Stimulated activated CD4-positive, alpha-beta T cell treated with anti-CD3 and anti-CD28 coated beads, Interleukin-12 subunit alpha, Interleukin-12 subunit beta, amount 100 ng/mL, for 48 hours (primary cell): ENCODE measurements at places on chromosomes 13 and 19.

- no peak for DNase-seq
Observed at GRCh38 chr19:39080431-39080830, 3.7 kb upstream of the ACP7 start.

GRCh38 chr13:110521946-110522345 is 39.6 kb downstream of the RAB20 start:
- no peak for DNase-seq

DNA sequence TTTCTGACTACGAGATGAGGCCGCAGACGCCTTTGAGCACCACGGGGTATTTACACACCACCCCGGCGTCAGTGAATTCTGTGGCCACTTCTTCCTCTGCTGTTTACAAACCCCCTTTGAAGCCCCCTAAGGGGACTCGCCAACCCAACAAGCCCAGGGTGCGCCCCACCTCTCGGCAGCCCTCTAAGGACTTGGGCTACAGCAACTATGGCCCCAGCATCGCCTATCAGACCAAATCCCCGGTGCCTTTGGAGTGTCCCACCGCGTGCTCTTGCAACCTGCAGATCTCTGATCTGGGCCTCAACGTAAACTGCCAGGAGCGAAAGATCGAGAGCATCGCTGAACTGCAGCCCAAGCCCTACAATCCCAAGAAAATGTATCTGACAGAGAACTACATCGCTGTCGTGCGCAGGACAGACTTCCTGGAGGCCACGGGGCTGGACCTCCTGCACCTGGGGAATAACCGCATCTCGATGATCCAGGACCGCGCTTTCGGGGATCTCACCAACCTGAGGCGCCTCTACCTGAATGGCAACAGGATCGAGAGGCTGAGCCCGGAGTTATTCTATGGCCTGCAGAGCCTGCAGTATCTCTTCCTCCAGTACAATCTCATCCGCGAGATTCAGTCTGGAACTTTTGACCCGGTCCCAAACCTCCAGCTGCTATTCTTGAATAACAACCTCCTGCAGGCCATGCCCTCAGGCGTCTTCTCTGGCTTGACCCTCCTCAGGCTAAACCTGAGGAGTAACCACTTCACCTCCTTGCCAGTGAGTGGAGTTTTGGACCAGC is 5.3 kb downstream of the SLITRK5 start:
- DNase-seq, result no peak

GRCh38 chr13:89925107-89925506 is 1422.4 kb upstream of the MIR17HG start:
- DNase-seq, result no peak

GRCh38 chr19:1906985-1907562 is 1.9 kb downstream of the ADAT3 start:
- DNase-seq, result no peak

GRCh38 chr13:67221630-67222226 is 8.4 kb downstream of the PCDH9 start:
- no peak for DNase-seq

DNA sequence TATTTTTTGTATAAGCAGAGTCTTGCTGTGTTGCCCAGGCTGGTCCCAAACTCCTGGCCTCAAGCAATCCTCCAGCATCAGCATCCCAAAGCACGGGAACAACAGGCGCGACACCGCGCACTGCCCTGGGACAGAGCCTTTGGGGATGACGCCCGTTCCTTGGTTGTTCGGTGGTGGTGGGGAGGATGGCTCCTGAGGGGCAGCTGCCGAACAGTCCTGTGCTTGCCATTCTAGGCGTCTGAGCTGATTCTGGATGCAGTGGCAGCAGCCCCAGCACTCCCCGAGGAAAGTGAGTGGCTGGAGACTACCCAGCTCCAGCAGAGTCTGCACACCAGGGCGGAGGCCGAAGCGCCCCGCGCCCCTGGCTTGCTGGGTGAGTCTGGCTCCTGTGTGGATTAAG is 6.8 kb upstream of the ZNF135 start:
- no peak for DNase-seq

DNA sequence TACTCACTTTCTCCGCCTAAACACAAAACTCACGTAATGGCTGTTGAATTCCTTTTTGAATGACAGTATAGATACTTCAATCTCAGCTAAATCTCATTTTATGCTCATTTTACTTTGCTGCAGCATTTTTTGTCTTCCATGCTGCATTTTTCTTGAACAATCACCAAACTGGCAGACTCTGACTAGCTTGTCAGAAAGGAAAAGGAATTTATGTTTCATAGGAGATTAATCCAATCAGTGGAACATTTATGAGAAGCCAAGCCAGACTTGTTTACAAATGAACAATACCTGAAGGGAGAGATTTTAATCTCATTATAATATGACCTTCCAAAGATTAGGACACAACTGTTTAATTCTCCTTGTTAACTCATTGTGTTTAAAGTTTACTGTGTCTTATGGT is 1044.3 kb downstream of the DIAPH3 start:
- no peak for DNase-seq

- no peak for DNase-seq
Observed at GRCh38 chr13:91085127-91085526, 262.4 kb upstream of the MIR17HG start.

DNA sequence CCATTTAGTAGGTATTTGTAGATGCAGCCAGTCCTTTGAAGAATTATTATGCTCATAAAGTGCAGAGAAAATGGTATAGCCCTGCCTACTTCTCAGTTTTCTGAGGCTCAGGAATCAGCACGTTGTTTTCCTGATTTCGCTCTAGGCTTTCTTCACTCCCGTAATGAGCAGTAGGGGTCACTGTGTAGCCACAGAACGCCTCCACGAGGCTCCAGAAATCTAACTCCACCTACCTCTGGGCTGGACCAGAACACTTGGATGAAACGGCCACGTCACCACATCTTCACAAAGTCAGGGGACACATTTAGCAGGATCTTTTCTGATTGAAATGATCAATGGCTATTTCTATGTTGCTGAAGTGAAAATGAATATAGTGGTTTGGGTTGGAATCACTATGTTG is 49.8 kb upstream of the GTF3A start:
- DNase-seq, result peak; percentile 39

DNA sequence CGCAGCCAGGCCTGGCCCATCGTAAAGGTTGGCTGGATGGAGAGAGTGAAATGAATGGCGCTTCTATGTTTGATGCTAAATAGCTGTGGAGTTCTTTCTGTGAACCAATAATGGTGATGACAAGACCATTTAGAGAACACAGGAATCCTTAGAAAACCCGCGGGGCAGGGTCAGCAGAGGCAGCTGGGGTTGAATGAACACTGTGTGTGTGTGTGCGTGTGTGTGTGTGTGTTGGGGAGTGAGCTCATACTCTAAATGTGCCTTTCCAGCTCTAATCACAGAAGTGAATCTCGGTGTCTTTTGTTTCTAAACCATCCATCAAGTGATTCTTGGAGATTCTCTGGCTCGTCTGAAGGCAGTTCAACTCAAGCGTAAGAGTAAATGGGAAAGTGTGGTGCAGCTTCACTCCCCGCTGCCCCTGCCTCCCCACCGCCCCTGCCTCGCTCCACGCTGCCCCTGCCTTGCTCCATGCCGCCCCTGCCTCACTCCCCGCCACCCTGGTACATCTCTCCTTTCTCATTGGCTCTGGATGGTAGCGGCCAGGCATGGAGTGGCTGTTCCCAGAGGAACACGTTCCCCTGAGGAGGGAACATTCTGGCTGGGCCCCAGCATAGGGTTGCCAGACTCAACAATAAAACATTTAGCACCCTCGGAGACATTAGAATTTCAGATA is 21.2 kb downstream of the TMPRSS9 start:
- DNase-seq, result no peak

GRCh38 chr13:97258801-97259200 is 36.7 kb downstream of the MBNL2 start:
- DNase-seq, result no peak

- DNase-seq, result no peak
Observed at GRCh38 chr13:58343076-58343475, 711.5 kb downstream of the PCDH17 start.

DNA sequence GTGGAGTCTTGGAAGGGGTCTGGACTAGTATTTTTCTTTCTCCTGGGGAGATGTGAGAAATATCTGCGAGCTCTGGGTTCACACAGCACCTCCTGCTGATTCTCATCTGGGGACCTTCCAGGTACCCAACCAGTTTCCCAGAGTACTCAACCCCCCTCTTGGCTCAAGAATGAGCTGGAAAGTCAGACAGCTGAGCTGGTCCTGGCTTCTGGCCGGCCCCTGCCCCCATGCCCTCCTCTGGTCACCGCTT is 2.2 kb upstream of the PDE4A start:
- no peak for DNase-seq

DNA sequence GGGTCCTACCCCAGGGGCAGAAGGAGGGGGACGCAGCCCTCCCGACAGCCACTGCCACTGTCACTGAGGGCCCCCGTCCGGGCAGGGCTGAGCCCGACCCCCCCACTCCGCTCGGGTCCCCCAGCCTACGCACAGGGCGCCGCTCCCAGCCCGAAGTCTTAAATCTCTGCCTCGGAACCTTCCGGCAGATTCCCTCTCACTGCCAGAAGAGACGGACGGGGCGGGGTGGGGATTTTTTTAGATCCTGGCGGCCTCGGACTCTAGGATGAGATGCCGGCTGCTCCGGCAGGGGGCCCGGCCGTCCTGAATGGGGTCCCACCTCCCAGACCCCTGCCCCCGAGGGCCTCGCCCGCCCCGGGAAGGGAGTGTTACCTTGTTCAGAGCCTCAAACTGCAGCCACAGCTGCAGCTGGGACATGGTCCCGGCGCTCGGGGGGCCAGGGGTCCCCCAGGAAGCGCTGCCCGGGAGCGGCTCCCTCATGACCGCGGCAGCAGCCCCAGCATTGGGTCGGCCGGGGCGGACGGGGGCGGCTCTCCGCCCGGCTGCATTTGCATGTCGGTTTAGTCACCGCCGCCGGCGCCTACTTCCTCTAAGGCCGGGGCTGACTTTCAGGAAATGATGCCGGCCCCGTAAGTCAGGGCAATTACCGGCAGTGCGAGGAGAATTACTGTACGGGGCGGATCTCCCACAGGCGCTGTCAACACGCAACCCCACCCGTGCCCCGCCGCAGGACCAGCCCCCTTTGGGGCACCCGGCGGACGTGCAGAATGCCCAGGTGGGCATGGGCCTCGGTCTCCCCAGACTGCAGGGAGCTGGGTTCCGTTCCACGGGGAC is 28.1 kb downstream of the GPX4 start:
- DNase-seq, result peak; percentile 86

DNA sequence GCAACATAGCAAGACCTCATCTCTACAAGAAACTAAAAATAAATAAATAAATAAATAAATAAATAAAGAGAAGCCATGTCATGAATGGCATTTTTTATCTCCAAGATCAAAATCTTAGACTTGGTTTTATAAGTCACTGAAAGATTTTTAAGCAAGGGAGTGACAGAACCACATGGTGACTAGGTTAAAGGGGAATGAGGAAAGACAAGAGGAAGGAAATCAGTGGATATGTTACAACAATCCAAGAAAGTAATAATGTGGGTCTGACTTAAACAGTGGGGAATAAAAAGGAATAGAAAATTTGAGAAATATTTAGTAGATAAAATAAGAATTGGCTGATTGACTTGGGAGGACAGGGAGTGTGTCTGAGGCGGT is 18.8 kb upstream of the MED4 start:
- DNase-seq, result no peak

DNA sequence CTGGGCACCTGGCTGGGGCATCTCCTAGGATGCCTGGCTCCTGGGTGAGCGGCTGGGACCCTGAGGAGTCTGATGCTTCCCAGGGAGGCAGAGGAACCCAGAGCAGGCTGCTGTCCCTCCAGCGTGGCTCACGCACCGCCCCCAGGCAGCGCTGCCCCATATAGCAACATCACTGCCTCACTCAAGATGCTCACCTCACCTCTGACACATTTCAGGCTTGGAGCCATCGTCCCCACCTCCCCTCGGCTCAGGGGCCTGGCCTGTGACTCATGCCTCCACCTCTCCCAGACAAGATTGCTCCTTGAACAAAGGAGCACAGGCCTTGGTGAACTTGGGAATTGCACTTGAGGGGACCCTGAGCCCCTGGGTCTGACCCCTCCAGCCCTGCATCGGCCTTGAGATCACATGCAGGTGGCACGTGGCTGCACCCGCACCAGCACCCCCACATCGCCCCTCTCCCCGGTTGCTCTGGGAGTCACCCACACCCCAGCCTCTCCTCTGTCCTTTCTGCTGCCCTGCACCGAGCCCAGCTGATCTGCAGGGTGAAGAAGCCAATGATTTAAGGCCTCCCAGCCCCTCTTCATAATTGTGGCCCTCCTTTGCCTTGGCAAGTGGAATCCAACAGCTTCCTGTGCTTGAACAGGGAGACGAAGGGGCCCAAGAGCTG is 11.2 kb downstream of the CEBPA start:
- DNase-seq, result no peak

- no peak for DNase-seq
Observed at GRCh38 chr13:50679321-50679720, 164.2 kb downstream of the DLEU7 start.

- no peak for DNase-seq
Observed at GRCh38 chr19:28595722-28596480, 617.0 kb downstream of the UQCRFS1 start.

- DNase-seq, result no peak
Observed at GRCh38 chr13:99226513-99226912, 25.9 kb downstream of the UBAC2 start.

DNA sequence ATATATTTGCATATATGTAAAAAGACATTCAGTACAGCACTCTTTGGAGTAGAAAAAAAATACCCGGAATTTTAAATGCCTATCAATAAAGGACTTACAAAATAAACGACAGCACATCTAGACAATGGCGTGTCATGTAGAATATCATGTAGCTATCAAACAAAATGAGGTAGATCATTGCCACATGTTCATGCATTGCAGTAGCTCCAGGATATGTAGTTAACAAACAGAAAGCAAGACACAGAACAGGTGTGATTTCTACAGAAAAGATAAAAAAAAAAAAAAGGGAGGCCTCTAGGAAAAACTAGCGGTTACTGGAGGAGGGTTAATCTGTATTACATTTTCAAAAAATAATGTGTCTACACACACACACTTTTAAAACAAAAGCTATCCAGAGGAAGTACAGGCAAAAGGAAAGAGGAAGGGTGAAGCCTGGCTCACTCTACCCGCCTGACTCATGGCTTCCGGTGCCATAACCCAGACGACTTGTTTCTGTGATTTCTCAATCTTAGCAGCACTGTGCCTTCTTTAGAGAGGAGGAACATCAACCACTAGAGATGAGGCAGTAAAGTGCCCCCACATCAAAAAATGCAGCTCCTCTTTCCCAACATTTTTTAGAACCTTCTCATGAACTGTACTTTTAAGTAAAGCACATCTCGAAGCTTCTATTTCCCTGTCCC is 6.9 kb downstream of the KCTD12 start:
- peak; percentile 32 for DNase-seq

DNA sequence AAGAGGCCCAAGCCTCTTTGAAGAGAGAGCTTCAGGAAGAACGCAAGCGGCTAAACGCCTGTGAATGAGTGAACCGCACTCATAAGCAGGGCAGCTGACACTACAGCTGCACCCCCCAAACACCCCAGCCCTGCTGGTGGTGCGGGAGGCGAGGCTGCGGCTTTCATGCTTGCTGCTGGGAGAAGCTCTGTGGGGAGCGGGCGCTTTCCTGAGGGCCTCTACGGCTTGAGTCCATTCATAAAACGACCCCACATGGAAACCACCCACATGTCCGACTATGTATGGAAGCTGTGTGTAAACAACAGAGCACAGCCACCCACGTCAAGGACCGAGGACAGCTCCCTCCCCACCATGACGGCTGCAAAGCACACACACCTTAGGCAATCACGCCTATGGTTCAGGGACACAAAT is 5.5 kb downstream of the AP3D1 start:
- DNase-seq, result no peak

- no peak for DNase-seq
Observed at GRCh38 chr13:32924886-32925285, 91.3 kb upstream of the KL start.

GRCh38 chr19:31450696-31451095 is 101.5 kb upstream of the TSHZ3 start:
- DNase-seq, result no peak

GRCh38 chr13:112696869-112697465 is 7.1 kb downstream of the ATP11A start:
- DNase-seq, result no peak
